Activated naive CD4-positive, alpha-beta T cell (primary cell): ENCODE measurements at places on chromosomes 7 and 10.

DNA sequence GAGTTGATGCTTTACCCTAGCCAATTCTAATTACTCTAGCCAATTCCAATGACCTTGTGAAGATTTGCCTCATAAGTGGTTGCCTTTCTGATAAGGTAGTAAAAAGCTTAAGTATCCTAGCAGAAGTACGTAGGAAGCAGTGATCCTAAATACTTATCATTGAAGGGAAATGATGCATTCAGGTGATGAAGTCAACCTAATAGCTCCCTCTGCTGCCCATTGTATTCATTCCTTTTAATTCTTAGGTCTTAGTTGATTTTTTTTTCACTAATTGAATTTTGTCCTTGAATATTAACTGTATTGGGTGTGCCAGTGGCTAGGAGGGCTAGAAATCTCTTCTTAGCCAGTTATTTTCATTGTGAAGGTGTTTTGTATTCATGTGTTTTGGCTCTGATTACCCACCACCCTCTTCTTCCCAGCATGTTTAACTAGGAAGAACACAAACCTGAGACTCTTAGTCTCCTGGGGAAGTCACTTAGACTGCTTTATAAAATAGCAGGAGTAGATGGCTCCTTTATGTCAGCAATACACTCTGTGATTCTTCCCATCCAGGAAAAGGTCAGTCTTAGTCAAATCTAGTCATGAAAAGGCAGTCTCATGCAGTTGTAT lies 46.3 kb downstream of the PLEKHA8 start:
- no peak for DNase-seq

DNA sequence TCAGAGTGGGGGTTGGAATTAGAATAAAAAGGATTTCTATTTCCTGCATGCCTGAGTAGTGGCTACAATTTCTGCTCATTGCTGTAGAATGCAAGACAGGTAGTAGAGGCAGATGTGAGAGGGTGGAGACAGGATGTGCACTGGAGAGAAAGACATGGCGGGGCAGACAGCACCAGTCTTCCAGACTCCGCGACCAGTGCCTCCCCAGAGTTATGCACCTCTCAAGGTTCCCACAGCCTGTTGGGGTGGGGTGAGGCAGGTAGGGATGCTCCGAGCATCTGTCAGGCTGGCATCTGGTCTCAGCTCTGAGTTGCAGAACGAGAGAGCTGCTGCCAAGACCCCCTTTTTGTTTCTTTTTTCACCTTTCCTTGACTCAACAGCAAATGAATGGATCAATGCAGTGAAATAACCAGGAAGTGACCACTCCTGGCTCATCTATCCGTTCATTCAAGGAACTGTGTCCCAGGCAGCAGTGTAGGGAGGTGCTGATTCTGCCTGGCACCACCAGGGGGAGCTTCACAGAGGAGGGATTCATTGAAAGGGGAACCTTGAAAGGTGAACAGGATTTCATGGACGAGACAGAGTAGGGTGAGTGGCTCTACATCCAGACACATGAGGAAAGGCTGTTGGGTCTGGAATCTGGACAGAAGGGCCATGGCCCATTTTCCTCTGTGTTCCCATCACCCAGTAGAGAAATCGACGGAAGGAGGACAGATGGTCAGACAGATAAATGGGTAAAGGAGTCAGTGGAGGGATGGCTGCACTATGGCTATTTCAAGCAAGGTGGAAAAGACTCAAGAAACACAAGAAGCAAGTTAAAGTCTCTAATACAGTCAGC lies 17.2 kb upstream of the SLC18A3 start:
- DNase-seq, result peak; percentile 23

- DNase-seq, result no peak
These were observed 40.7 kb downstream of the FOXL3 start for GRCh38 chr7:330511-331230.

DNA sequence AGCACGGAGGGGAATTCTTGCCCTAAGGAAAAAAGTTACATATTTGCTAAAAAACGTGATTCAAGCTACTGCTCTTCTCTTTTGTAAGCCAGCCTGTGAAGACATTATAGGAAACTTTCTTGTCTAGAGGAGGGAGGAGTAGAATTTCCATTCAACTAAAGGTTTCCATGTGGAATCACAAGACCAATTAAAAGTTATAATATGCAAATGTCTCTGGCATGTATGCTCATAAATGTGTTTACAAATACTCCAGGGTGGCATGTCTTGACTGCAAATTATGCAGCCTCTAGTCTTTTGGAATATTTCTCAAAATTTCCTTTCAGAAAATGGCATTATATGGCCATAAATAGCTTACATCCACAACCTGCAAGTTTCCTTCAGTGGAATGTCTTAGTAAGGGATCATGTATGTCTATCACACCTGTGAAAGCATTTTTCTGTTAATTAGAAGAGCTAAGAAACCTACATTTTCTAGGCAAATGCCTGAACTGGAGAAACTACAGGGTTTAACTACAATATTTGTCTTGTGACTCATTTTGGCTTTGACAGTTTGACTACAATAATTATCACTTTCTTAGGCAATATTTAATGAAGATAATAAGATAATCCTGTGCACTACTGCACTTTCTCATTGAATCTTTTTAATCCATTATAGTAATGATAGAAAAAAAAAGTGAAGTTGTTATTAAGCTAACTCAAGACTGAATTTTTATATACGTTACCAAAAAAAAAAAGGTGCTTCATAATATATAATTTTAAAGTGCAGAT lies 111.1 kb upstream of the C10orf90 start:
- DNase-seq, result no peak

DNA sequence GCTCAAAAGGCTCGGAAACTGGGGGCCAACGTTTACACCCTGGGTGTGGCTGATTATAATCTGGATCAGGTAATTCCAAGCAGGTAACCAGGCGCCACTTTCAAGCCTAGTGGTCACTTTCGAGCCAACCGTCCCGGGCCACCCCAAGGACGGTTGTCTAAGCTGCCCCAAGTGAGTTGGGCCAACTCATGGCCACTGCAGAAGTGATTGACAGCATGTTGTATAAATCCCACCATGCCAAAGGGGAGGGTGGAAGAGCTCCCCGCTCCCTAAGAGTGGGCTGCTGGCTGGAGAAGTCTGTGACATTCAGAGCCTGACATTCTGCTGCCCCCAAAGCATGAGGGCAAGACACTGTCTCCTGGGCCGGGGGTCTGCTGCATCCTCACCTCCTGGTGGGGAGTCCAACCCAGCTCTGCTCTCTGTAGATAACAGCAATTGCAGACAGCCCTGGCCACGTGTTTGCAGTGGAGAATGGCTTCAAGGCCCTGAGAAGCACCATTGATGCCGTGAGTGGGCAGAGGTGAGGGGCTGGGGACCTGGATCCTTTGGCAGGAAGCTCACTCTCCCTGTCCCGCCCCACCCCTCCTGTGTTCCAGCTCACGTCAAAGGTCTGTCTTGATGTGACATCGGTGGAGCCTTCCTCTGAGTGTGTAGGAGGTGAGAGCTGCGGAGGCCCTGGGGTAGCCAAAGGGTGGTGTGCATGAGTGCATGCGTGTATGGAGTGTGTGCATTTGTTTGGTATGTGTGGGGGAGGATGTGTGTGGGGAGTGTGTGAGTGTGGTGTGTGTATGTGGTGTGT lies 10.8 kb downstream of the ANTXRL start:
- no peak for DNase-seq

DNA sequence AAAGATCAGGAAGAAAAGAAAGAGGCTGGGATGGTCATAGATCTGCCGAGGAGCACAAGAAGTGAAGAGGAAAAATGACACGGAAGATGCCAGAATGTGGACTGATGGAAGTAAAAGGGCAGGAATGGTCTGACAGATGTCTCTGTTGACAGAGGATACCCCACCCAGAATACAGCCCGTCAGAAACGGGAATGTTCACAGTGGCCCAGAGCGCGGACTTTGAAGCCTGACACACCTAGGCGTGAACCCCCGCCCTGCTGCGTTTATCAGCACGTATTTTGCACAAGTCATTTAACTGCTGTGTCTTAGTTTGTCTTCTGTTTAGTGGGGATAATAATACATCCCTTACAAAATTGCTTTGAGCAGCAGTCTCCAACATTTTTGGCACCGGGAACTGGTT lies 27.1 kb downstream of the AKR1B1 start:
- DNase-seq, result no peak

DNA sequence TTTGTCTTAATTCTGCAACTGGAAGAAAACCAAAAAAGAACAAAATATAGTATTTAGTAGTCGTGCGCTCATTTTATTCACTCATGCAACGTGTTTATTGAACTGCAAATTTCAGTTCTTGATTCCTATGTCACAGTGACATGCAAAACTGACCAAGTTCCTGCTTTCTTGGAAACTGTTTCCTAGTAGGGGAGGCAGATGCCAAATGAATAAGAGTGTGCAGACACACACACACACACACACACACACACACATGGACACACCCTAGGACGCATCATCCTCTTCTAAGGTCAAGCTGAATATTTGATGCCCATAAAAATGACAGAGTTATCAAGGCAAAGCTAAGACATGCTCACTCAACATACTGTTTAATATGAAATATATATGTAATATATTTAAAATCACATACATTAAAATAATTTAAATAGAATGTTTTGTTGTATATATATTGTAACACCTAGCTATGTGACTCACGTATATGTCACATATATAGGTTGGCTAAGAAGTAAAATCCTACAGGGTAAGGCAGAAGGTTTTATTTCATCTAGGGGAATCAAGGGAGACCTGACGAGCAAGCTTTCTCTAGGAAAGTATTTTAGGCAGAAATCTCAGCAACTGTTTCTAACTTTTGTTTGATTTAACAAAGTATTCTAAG lies 79.6 kb downstream of the SVIL start:
- no peak for DNase-seq

- DNase-seq, result no peak
These were observed 351.1 kb downstream of the PARD3 start for GRCh38 chr10:34464000-34464399.

GRCh38 chr7:139321071-139321745 lies 19.9 kb upstream of the FMC1 start:
- no peak for DNase-seq

- DNase-seq, result no peak
These were observed 70.0 kb upstream of the HGF start for GRCh38 chr7:81839708-81840369.

- no peak for DNase-seq
These were observed 20.8 kb downstream of the LAT2 start for GRCh38 chr7:74230446-74231231.

- no peak for DNase-seq
These were observed 30.4 kb downstream of the ZNF786 start for GRCh38 chr7:149060156-149060555.

- no peak for DNase-seq
These were observed 20.1 kb upstream of the ITPRID1 start for GRCh38 chr7:31493714-31494181.

DNA sequence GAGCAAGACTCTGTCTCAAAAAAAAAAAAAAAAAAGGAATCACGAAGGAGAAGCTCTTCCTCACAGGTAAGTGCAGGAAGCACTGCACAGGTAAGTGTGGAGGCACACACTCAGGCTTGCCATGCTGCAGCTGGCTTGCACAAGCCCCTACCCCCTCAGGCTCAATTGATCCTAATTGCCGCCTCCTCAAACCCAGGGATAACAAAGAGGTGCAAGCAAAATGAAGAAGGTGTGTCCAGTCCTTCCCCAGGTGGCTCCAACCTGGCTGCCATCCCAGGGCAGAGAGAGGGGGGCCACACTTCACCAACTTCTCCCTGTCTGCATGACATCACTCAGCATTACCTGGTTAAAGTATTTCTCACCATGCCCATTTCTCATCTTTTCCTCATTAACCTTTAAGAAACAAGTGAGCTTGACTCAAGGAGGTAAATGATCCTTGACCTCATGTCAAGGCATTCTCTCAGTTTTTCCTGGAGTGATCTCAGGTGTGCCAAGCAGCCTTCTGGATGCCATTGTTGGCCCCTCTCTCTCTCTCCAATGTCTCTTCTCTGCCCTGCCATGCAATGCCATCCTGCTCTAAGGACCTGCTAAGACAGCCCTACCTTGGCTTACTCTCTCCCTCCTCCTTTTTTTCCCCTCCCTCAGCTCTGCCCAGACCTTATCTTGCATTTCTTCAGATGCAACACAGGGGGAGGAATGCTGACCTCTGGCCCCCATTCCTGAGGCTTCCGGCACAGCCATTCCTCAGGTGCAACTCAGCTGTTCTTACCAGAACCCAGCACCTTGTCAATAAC lies 13.0 kb upstream of the TRPV6 start:
- no peak for DNase-seq

- no peak for DNase-seq
These were observed 101.2 kb downstream of the DYNC2I1 start for GRCh38 chr7:158957510-158957906.

GRCh38 chr7:128171-129080 lies 63.9 kb upstream of the FAM20C start:
- DNase-seq, result no peak

DNA sequence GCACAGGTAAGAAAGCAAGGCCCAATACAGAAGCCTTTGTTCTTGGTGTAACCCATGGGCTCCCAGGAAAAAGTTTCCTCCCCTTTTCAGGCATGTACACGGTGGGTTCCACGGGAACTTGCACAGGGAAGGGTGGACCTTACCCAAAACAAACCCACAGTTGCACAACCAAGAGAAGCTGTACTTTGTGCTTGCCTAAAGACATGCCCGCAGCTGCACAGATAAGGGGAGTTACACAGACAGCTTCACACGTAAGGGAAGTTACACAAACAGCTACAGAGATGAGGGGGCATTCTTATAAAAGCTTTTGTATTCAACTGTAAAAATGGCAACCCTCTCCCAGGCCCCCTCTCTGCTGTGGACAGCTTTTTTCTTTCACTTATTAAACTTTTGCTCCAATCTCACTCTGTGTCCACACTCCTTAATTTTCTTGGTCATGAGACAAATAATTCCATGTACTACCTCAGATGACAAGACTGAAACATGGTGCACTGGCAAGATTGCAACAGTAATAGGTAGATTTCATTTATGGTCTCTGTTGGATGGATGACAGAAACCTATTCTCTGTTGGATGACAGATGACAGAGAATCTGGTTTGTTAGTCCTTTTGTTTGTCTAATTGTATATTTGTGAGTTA lies 72.9 kb downstream of the ATE1 start:
- no peak for DNase-seq

- no peak for DNase-seq
These were observed 1.0 kb upstream of the CYP2W1 start for GRCh38 chr7:981793-982510.

DNA sequence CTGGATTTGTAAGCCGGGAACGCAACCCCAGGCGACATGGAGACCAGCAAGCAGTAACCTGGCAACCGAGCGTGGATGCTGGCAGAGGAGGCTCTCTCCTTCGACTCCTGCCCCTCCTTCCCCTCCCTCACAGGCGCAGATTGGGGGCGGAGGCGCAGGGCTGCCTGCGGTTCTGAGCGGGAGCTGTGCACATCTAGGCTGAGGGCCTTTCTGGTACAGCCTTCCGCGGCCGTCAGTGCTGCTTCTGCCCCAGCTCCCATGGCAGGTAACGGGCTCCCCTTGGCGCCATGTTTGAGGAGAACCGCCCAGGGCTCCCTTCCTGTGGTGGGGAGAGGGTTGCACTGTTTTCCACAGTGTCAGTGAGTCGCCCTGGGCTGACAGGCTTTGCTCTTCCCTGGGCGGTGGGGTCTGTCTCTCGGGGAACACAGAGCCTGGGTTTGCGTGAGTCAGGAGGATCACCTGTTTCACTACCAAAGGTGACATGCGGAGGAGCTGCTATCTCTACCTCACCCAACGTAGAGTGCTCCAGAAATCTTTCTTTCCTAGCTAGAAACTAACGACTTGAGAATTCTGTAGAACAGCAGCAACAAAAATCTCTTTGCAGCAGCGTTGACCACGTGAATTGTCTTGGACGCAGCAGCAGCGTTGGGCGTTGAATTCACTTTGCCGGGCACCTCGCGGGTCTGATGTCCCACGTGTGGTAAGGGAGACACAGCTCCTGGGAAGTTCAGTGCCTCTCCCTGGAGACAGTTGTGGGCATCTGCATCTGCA lies 154.8 kb upstream of the COBL start:
- DNase-seq, result no peak

- DNase-seq, result no peak
These were observed 221.7 kb downstream of the KLF6 start for GRCh38 chr10:3563298-3563697.
